ENCODE measurements at places on chromosomes 1 and 21.

DNA sequence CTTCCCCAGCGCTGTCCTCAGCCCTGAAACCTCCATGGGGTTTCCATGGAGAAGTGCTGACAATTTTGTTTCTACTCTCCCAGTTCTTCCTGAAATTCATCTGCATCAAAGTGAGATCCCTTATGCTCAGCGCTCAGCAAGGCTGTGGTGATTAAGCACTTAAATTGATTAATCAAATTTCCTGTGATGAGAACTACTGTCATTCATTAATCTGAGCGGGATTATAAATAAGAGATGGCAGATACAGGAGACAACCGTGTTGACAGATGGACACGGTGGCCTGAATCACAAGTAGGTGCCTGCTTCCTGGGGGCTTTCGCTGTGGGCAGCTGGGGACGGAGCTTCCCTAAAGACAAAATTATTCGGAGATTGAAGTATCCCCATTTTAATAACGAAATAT is 329.1 kb upstream of the VAMP3 start:
- no peak for DNase-seq

DNA sequence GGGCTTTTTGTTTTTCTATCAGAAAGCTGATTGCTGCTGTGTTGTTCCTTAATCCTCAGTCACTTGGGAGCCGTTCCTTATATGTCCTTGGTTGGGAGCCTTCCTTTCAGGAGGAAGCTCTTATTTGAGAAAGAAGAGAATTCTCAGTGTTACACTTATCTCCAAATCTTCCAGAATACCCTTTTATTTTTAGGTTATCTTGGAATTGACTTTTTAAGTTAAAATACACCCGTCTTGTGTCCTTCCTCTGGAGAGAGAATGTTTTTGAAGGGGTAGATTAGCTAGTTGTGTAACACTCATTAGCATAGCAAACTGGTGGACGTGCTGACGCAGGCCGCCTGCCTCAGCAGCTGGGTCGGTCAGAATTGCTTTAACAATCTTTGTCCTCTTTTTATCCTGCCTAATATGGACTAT is 42.1 kb downstream of the LRRC8B start:
- DNase-seq = no peak

GRCh38 chr1:154661110-154661509 is 53.1 kb upstream of the ADAR start:
- no peak for DNase-seq

- DNase-seq = no peak
Observed at GRCh38 chr1:58412071-58412580, 134.4 kb downstream of the OMA1 start.

DNA sequence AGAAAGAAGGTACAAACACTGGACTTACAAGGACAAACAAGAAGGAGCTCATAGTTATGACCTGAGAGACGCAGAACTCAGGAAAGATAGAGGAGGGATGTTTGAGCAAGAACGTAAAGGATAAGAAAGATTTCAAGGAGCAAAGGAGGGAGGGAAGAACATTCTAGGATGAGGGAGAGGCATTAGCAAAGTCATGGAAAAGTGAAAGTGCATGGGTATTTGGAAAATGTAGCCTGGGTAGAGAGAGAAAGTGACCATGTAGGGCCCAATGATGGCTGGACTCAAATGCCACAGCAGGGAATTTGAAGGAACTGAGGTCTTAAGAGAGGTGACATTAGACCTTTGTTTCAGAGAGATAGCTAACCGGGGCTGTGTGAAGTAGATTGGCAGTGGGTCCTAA is 76.5 kb downstream of the SYT6 start:
- no peak for DNase-seq

DNA sequence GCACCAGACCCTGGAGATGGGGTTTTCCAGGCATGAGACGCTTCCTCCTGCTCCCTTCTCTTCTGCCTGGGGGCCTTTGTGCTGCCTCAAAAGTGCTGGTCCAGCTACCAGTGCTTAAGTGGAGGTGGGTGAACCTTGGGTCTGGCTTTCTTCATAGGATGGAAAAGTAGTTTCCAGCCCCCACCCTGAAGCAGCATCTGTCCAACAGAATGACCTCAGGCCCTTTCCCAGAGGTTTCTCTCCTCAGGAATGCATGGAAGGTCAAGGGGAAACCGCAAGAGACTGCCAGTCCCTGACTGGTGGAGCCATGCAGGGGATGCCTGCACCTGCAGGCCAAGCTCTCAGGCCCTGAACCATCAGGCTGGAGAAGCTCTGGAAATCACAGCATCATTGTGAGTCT is 63.8 kb downstream of the HMGB4 start:
- no peak for DNase-seq

DNA sequence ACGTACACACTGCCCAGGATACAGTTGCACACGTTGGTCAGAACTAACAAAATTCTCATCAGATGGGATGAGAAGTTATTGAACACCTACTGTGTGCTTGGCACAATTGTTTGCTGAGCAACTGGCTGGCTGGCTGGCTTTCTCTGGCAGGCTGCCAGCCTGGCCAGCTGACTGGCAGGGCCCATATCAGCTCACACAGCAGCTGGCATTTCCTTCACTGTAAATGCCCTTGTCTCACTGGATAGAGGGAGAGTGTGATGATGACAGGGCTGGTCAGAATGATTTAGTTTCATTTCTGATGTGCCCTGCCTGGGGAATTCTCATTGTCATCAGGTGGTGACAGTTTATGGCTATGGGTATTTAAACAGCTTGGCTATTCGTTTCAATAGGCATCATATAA is 15.8 kb downstream of the CAMK2N1 start:
- no peak for DNase-seq

DNA sequence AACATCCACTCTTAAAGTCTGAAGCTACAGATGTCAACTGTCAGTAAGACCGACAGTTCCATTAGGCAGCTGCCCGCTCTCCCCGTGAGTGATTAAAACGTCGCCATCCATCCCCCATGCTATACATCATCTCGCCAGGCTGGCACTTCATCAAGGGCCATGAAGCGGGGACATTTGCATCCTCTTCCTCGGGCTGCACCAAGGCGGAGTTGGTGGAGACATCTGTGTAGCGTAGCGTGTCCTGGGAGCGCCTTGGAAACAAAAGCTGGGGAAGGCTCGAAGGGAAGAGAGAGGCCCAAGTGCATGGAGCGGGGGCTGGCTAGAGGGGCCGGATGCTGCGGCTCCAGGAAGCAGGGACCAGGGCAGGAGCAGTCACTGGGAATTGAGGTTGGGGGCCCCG is 250.1 kb downstream of the KAZN start:
- DNase-seq = no peak

- DNase-seq = no peak
Observed at GRCh38 chr1:216710598-216711333, 12.5 kb downstream of the ESRRG start.

DNA sequence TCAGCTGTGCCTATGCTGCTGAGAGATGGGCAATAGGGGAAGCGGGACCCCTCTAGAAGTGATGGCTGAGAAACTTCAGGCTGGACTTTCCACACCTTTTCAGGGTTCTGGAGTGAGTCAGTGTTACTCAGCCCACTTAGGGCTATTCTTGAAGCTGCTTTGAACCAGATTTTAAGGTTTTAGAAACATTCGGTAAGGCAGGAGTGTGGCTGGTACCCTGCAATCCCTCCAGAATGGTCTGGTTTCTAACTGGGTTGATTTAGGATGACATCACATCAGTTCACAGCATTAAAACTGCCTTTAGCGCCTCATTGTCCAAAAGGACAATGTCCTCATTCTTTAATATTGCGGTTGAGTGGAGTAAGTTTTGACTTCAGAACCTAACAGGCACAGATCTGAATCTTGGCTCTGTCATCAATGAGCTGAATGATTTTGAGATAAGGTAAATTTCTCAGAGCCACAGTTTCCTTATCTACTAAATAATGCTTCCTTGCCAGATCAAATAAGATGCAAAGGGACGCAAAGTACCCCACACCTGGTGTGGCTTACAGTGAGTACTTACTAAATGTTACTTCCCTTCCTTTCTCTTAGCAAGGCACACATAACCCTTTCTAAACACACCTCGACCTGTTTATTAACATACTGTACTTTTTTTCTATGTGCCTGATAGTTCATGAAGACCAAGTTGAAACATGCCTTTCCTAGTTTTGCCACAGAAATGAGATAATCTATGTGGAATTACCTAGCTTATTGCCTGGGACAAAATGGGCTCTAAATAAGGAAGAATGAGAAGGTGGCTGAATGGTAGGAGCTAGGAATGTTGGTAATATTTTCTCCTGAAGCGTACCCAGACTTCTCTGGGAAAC is 209.8 kb downstream of the ROR1 start:
- no peak for DNase-seq

DNA sequence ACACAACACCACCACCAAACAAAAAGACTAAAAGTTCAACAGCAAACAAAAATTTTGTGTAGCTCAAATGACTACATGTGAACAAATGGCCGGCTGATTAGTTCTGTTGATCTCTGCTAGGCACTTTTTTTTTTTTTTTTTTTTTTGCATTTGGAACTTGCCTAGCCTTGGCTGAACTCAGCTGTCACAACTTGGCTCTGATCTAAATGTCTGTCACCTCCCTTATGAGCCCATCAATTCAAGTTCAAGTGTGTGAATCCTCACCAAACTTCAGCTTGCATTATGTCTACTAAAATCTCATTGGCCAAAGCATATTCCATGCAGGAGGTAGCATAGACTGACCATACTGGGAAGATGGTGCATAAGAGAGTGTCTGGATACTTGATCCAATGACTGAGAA is 606.5 kb upstream of the ADGRL4 start:
- no peak for DNase-seq

Data from CD4-positive, alpha-beta T cell treated with Interleukin-15 for 4 hours (primary cell).